ENCODE measurements at places on chromosomes 13 and 19.
A peak's percentile ranks its signal among the peaks of the same experiment; 100 is the strongest.

- DNase-seq = no peak
These were observed 386.6 kb downstream of the PCDH20 start for GRCh38 chr13:61029064-61029463.

DNA sequence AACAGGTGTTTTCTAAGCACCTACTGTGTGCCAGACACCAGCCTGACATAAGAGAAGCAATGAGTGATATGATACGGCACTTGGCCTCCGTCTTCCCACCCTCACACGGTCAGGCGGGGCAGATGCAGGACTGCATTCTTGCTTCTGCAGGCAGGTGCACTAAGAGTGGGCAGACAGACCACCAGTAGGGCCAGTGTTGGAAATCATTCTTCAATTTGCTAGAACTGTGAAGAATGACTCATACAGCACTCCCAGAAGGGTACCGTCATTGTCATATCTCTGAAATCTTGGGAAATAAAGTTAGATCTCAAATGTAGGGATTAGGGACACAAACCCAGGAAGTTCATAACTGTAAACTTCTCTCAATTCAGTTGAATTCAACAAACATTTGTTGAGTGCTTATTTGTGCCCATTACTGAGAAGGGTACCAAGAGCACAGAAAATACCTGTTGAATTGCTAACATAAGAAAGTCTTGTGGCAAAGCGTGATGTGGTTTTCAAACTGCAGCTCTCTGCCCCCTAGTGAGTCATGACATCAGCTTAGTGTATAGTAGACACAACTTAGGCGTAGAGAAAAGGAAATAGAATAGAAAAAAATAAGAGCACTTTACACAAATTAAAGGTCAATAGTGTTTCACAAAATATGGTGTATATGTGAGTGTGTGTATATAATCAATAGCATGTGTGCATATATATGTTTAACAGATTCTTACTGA, 76.1 kb downstream of the TEX26 start:
- DNase-seq = peak; percentile 39

GRCh38 chr19:40143612-40144011, 47.6 kb upstream of the MAP3K10 start:
- DNase-seq = no peak

GRCh38 chr19:8475005-8475404, 27.4 kb downstream of the PRAM1 start:
- no peak for DNase-seq

DNA sequence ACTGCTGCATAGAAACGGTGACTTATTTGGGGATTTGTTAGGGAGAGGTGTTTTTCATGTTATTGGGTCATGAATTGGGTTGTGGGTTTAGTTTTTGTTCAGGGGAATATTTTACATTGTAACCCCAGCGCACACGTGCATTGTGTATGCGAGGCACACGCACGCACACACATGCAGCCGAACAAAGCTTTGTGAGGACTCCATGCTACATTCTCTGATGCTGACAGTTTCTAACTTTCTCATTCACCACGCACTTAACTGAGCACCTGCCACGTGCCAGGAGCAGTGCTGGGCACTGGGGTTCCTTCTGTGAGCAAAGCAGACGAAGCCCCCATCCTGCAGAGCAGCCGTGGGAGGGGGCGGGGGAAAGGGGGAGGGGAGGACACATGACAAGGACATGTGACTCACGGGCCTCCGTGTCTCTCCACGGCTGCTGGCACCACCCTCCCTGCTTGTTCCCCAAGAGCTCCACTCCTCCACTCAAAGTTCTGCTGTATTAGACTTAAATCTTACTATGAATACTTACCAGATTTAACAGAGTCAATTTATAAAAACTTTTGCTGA, 55.6 kb downstream of the SLC7A9 start:
- DNase-seq = no peak

GRCh38 chr13:106432636-106433035, 102.8 kb downstream of the EFNB2 start:
- peak; percentile 32 for DNase-seq

DNA sequence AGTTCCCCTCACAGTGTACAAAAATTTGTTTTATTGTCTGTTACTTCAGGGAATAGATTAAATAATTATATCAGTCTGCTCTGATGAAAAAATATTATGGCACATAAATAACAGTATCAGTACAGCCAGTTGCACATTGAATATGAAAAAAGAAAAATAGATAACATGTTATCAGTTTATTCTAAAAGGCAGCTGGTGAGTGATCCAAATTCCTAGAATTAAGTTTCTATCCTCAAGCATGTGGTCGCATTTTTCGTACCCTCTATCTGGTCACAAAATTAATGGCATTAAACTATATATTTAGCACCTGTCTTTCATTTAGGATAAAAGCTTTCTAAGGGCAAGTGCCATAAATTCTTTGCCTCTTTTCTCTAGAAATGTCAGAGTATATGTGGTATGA, 944.8 kb upstream of the PCDH9 start:
- DNase-seq = no peak

GRCh38 chr19:18333680-18334079, 6.7 kb upstream of the PGPEP1 start:
- no peak for DNase-seq

DNA sequence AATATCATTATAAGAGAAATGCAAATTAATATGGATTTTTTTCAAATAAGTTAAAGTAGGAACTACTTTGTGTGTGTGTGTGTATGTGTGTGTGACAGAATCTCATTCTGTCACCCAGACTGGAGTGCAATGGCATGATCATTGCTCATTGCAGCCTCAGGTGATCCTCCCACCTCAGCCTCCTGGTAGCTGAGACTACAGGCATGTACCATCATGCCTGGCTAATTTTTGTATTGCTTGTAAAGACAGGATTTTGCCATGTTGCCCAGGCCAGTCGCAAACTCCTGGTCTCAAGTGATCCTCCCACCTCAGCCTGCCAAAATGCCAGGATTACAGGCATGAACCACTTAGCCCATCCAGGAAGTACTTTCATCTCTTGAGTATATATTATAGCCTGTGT, 3.2 kb upstream of the ERVV-2 start:
- DNase-seq = no peak

- no peak for DNase-seq
These were observed 1.0 kb downstream of the FLT1 start for GRCh38 chr13:28493740-28494503.

DNA sequence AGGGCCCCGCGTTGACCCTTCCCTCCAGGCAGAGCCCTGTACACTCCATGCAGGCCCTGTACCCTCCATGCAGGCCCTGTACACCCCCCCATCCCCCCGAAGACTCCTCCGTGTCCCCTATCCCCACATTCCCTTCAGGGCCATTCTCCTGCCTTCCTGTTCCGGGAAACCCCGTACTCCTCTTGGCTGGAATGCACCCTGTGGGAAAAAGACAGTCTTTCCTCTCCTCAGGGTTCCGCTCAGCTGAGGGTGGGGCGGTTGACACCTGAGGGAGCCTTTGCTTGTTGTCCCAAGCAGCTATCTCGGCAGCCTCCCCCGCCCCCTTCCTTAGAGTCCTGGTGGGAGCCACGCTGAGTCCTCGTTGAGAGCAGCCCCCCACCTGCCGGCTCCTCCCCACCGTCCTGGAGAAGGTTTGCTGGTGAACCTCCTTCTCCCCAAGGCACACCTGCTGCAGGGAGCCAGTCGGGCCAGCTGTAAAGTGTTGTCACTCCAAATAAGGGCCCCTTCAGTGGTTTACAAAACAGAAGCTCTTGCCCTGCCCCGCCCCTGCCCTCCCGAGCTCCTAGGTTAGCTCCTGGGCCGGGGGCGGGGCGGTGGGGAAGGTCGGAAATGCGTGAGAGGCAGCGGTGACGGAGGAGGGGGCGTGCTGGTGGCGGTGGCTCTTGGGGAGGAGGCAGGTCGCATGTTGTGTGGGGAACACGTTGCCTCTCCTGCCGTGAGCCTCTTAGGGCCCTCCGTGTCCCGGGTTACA, 1.5 kb downstream of the GNA11 start:
- peak; percentile 9 for DNase-seq

- peak; percentile 95 for DNase-seq
These were observed 47.7 kb upstream of the USPL1 start for GRCh38 chr13:30569901-30570576.

DNA sequence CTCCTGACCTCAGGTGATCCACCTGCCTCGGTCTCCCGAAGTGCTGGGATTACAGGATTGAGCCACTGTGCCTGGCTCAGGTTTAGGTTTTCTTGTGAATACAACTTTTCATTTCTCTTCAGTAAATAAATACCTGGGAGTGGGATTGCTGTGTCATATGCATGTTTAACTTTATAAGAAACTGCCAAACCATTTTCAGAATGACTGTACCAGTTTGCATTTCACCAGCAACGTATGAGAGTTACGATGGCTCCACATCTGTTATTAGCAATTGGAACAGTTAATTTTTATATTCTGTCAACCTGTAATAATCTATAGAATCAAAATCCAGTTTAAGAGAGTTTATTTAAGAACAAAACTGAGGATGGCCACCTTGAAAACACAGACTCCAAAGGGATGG, 52.2 kb downstream of the TEX26 start:
- no peak for DNase-seq

GRCh38 chr19:30393046-30393445, 20.9 kb downstream of the ZNF536 start:
- peak; percentile 71 for DNase-seq

GRCh38 chr13:35256459-35257148, 219.9 kb downstream of the MAB21L1 start:
- no peak for DNase-seq

DNA sequence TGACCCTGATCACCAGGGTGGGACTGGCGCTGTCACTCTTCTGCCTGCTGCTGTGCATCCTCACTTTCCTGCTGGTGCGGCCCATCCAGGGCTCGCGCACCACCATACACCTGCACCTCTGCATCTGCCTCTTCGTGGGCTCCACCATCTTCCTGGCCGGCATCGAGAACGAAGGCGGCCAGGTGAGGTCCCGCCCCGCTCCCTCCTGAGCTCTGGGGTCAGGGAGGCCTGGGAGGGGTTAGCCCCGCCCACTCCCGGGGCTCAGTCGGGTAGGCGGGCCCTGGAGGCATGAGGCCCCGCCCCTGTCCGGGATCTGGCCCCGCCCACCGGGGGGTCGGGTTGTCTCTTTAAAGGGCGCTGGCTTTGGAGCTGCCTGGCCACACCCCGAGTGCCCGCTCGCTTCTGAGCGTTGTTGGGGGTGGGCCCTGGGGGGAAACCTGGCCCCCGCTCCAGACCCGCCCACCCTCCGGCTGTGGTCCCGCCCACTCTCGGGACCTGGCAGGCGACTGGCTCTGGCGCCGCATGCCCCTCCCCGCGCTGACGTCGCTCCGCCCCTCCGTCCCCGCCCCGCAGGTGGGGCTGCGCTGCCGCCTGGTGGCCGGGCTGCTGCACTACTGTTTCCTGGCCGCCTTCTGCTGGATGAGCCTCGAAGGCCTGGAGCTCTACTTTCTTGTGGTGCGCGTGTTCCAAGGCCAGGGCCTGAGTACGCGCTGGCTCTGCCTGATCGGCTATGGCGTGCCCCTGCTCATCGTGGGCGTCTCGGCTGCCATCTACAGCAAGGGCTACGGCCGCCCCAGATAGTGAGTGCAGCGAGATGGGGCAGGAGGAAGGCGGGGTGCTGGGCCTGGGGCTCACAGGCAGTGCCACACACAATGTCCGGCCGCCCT, 13.1 kb downstream of the DDX39A start:
- DNase-seq = peak; percentile 82

DNA sequence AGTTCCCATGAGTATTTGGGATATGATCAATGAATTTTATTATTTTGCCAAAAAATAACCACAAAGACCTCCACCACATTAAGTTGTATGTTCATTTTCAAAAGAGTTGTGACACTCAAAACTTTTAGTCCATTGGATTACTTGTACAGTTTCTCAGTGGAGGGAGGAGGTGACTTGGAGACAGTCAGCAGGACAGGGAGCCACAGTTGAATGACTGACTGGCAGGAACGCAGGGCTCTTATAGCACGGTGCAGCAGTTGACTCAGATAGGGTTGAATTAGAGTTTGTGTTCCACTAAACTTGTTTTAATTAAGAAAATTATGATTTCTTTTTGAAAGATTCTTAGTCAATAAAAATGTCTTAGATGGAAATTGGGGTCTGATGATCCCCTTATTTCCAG, 42.5 kb downstream of the TNFRSF19 start:
- DNase-seq = no peak

DNA sequence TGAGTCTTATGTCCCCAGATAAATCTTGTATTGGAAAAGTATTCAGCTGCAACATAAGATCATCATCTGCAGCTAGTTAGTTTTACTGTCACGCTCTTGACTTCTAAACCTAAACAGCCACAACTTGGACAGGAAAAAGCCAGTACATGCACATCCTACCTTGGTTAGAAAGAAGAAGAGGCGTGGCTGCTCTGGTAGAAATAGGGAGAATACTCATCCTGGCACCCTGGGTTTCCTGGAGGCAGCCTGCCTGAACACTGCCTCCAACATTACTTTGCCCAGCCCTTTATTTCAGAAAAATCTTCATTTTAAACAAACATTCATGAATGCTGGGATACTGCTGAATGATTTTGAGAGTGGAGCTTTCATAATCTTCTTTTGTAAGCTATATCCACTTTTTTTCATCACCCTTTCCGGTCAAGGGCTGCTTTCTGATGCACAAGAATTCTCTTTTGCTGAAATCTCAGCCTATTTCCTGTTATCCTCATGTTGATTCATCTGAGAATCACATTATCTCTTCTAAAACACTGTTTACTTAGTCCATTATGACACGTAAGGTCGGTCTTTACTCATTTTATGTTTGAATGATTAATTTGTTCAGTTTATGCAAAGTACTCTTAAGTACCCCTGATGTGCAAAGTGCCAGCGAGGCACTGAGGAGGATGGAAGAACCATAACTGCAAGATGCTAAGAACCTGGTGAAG, 55.2 kb downstream of the STARD13 start:
- DNase-seq = no peak

DNA sequence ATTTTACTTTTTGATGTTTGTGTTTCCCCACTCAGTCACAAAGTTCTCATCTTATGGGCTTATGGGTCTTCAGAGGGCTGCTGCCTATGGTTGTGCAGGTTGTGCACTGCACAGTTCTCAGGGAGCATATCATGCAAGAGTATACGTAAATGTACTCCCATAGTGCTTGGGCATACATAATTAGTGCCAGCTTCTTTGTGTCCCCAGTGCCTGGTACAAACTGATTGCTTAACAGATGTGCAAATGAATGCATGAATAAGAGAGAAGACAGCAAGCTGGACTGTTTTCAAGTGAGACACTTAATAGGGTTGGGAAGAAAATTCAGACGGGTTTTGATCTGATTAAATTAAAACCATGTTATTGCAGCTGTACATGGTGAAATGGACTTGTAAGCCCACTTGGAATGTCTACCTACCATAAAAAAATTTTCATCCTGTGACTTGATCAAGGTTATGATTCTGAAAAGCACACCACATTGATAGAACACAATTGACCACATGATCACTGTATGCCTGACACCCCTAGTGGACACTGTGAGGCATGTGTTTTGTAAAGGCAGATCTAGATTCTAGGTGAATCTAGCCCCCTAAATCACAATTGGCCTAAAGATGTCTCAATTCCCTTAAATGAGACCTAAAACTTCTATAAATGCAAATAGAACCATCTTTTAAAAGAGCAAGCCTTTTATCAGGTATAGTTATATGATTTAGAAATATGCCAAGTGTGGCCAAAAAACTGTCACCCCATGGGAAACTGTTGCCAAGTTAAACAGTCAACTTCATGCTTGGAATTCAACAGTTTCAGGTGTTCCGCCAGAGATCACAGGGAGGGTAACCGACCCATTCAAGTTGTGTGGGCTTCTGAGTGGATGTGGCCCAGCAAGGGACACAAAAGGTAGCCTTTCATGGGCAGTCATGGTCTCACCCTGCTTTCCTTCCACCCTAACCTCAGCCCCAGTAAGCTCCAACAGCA, 27.9 kb downstream of the FAM124A start:
- DNase-seq = no peak
